G401 (cell line): ENCODE measurements at places on chromosomes 6 and 20.

DNA sequence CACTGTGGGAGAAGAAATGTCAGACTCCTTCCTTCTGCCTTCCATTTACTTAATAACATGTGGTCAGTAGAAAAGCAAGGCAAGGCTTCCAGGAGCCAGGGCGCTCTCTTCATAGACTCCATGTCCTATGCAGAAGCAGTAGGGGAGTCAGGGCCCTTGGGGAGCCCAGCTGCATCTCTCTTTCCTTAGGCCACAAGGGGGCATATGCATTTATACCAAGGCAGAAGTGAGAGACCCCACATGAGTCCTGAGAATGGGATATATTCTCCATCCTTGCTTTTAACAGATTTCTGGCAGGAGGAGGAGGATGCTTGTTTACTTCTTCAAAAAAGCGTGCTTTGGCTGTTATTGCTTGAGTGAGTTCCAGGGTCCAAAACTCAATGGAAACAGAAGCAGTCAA is 198.5 kb downstream of the HIVEP2 start:
- DNase-seq, result no peak

DNA sequence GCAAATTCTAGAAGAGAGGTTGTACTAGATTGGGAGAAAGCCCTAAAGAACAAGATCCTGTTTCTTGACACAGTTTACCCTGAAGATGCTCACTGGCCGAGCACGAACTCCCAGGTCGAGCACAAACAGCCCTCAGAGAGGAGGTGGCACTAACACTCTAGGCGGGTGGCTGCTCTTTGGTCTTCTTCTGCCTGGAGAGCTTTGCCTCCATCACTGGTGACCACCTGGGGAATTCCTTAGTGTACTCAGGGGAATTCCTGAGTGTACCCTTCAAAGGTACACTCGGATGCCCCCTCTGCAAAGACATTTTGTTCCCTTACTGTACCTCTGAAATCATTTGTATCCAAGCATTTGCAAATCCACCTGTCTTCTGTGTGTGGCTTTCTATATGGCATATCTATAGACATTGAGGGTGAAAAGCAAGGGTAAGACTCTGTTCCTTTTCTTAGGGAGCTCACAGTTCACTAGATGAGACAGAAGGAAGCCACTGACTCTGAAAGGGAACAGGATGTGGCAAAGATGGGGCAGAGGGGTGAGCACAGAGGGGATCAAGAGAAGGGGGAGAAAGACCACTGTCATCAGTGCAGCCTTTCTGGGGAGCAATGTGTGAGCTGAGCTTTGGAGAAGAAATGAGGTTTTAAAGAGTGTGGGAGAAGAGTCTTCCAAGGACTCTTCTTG is 169.8 kb upstream of the PROKR2 start:
- no peak for DNase-seq

DNA sequence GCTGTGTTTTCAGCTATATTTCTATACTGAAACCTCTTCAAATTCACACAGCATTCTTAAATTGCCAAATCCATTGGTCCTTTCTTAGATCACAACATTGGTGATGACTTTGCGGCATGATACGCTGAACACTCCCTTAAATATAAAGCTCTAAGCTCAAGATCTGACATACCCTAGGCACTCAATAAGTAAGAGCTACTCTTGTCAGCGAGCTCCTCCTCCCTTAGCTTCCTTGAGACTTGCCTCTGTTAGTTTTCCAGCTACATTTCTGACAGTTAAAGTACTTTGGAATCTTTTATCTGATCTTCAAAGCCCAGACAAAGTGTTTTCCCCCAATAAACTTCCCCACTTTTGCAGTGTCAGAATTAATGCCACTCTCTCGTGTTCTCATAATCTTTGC is 117.0 kb downstream of the HIVEP2 start:
- DNase-seq, result no peak

- no peak for DNase-seq
Observed at GRCh38 chr6:51120016-51120415, 301.3 kb downstream of the TFAP2B start.

GRCh38 chr6:127690092-127690491 is 113.1 kb downstream of the C6orf58 start:
- peak; percentile 25 for DNase-seq

DNA sequence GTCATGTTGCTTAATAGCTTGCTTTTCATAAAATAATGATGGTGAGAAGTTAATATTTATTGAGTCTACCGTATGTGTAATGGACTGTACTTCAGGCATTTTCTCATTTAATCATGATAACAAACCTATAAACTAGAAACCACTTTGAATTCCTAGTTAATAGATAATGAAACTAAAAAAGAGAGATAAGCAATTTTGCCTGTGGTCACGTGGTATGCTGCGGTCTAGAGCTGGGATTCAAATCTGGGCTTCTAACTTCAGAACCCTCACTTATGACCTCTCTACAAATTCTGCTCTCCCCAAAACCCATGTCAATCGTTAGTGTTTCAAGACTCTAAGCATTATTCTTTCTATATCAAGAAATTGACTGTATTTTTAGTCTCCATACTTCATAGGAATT is 700.7 kb downstream of the PRKN start:
- DNase-seq, result no peak

GRCh38 chr20:13205848-13206434 is 15.1 kb upstream of the ISM1 start:
- DNase-seq, result no peak

- DNase-seq, result no peak
Observed at GRCh38 chr20:46946796-46947195, 52.2 kb downstream of the EYA2 start.

DNA sequence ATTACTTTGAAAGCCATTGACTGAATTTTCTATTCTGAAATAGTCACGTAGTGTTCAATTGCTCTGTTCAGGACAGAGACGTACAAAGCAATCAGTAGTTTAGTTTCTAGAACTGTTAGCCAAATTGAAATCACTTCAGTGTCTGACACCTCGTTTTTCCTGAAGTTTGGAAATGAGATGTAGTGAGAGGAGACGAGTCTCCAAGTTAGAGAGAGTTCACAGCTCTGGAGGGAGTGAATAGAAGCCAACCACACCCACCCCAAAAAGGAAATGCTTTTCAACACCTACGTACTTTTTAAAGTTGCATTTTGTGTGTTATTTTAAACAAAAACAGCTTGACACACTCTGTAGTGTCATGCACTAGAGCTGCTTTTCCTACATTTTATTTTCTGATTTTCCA is 296.0 kb downstream of the ADGRG6 start:
- no peak for DNase-seq

DNA sequence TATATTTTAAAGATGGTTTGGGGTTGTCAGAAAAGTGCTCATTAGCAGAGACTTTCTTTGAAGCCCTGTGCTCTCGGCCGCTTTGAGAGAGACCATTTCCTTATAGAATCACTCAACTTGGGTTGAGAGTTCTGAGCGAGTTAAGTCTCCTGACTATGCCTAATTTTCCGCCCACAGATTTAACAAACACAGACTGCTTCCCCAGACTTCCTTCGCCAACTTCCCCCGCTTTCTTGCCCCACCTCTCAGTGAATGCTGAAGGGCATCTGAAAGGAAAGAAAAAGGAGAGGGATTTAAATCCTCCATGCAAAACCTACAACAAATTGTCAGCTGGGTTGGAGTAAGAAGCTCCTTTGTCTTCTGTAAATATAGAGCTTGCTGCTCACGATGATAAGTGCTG is 224.0 kb downstream of the EYA2 start:
- DNase-seq, result no peak

DNA sequence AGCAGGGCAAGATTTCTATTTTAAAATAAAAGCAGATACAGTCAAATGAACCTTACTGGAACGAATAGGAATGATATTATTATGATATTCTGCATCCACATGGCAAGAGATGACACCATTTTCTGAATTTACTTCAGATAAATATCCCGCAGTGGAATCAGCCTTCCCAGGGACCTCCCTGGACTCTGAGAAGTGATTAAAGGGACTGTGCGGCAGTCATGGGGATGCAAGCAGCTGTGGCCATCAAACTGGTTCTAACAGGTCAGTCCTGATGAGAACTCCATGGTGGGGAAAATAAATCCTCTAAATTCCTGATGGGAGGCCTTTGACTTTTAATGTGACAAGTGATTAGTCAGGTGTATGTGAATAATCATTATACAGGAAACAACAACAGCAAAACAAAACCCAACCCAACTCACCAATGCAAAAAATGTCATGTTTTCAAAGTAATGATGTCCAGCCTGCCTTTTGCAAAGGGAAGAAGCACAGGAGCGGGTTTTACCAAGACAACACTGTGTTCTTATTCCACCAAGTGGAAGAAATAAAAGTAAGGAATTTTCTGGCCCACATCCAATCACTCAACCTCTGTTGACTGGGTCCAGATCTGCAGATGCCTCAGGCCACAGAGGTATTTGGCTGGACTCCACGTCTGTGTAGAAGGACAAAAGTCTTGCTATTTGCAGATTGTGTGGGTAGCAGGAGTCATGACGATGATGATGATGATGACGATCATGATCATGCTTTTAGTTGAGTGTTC is 61.9 kb upstream of the CITED2 start:
- DNase-seq, result no peak

GRCh38 chr6:158503846-158504245 is 56.0 kb upstream of the TMEM181 start:
- DNase-seq, result no peak

- no peak for DNase-seq
Observed at GRCh38 chr20:53716395-53716794, 122.8 kb upstream of the ZNF217 start.

DNA sequence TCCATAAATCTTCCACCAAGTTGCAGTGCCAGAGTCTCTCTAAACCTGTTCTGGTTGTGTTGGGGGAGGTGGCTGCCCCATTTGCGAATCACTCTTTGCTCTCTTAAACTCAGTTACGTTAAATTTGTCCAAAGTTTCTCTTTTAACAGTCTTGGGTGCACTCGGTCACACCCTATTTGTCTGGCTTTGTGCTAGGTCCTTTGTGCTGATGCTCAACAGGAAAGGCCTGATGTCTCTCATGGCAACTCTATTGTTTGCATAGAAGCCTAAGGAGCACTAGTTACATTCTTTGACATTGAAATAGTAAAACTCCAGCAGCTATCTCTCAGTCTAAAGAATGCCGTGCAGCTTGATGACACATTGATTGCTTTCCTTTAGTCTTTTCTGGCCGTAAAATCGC is 105.1 kb downstream of the TRMT11 start:
- DNase-seq, result no peak

DNA sequence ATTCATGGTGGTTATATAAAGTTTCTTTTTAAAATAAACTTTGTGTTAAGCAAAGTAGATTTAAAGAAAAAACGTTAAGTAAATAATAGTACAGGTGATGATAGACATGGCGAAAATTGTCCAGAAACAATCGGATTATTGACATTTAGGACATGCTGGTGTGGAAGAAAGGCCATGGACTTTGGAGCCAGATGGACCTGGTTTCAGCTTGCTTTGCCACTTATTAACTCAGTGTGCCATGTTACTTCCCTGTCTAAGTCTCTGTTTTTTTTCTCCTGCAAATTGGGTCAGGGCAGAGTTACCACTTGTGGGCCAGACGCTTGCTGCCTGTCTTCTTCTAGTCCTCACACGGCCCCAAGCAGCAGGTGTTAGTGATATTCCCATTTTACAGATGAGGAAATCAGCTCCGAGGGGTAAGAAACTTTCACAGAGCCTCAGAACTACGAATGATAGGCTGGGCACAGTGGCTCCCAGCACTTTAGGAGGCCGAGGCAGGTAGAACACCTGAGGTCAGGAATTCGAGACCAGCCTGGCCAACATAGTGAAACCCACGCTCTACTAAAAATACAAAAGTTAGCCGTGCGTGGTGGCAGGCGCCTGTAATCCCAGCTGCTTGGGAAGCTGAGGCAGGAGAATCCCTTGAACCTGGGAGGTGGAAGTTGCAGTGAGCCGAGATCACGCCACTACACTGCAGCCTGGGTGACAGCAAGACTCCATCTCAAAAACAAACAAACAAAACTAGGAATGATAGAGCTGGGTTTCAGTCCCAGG is 12.4 kb downstream of the KIF3B start:
- no peak for DNase-seq

GRCh38 chr6:16256781-16257180 is 18.4 kb downstream of the GMPR start:
- DNase-seq, result no peak

- DNase-seq, result no peak
Observed at GRCh38 chr20:48928832-48929725, 7.6 kb downstream of the ARFGEF2 start.

- DNase-seq, result no peak
Observed at GRCh38 chr6:144170044-144170443, 19.7 kb downstream of the STX11 start.

- no peak for DNase-seq
Observed at GRCh38 chr6:33061987-33062386, 11.5 kb downstream of the HLA-DPA1 start.

DNA sequence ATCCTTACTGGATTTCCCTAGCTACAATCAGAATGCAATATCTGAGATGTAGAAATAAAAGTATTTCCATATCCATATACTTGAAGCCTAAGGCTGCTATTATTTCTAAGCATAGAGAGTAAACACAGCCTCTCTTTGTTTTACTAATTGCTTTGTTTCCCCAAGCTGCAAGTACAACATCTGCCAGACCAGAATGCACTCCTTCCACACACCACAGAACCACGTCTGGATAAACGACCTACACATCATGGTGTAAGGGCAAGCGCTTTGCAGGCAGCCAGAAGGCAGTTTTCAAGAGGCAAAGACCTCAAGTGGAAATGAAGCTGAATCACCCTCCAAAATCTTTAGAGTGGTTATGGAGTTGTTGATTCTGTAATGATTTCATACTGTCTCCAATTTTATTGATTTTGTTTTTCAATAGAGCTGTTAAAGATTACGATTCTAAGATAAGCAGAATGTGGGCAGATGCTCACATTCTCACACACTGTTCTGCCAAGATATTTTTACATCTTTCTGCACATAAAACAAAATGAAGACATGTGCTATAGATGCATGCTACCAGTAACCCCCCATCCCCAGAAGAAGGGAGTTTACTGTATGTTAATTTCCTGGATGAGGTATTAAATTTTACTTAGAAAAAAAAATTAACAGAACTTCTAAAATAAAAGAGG is 88.8 kb downstream of the THEMIS start:
- no peak for DNase-seq

- DNase-seq, result no peak
Observed at GRCh38 chr20:31861385-31862156, 8.8 kb downstream of the DUSP15 start.

DNA sequence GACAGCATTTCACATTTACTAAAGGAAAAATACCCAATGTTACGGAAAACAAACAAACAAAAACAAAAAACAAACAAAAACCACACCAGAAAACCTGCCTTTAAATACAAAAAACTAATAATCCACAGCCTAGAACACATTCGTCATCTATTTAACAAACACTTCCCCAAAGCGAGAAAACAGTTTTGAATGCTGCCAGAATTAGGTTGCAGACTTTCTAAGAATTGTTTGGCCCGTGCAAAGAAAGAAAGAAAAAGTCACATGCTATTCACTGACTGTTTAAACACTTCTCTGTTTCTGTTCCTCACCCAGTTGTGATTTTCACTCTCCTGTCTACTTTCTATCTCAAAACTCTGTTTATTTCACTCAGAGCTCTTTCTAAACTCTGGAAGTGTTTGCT is 52.5 kb downstream of the BCAS1 start:
- DNase-seq, result no peak
